Kidney (tissue), 22 donors: ENCODE measurements at places on chromosomes 4 and X. TPM values are rescaled to one million over a fixed set of nuclear protein-coding genes. Genes with fewer than 3 reads are reported as not detected.

GRCh38 chr4:55912249-55912648 is 36.5 kb upstream of the CEP135 start:
- no peak for DNase-seq

DNA sequence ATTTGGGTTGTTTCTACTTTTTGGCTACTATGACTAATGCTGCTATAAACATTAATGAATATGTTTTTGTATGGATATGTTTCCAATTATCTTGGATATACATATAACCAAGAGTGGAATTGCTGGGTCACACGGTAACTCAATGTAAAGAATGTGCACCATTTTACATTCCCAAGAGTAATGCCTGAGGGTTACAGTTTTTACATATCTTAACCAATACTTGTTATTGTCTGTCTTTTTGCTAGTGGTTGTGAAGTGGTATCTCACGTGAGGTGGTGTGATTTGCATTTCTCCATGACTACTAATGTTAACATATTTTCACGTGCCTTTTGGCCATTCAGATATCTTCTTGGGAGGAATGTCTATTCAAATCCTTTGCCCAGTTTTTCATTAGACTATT is 200.3 kb upstream of the MAB21L2 start:
- DNase-seq = no peak

DNA sequence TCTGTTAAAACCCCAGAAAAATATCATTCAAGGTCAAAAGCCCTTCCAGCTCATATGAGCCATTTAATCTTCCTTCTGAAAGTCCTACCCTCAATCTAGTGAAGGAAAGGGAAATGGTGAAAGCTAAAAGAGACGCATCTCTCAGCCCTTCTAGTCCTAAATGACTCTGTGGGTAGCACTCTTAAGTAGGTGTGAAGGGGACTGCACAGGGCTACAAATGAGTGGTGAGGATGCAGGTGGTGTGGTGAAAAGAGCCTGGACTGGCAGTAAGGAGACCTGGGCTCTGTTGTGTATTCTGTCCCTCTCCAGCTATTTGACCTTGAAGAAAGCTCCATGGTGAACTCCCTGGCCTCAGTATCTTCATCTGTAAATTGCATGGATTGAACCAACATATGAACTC is 671.8 kb upstream of the DIPK2B start:
- DNase-seq = no peak

DNA sequence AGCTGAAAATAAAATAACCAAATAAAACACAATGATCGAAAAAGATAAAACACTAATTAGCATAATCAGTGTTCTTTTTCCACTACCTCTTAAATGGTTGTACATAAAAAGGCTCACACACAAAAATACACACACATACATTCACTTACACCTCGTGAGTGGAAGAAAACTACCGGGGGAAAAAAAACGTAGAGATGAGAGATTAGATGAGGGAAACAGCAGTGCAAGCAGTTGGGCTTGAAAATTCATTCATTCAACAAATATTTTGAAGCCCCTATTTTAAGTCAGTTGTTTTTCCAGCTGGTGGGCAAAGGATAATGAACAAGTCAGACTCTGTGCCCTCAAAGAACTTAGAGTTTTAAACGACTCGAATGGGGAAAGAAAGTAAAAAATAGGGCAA is 1.0 kb downstream of the TBCK start:
- DNase-seq = no peak

DNA sequence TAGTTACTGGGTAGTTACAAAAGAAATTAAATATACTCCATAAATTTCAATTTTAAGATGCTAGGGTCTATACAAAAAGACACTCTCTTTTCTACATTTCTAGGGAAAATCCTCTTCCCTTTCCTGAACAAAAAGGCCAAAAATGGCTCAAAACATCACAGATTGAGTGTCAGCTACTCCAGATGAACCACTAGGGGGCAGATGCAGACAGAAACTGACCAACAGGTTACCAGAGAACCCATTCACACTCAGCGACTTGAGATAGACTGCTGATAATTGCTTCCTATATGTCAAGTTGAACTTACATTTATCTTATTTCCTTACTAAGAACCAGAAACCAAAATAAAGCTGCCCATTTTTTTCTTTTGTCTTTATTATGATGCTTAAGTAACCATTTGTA is 83.4 kb upstream of the MID1IP1 start:
- no peak for DNase-seq

DNA sequence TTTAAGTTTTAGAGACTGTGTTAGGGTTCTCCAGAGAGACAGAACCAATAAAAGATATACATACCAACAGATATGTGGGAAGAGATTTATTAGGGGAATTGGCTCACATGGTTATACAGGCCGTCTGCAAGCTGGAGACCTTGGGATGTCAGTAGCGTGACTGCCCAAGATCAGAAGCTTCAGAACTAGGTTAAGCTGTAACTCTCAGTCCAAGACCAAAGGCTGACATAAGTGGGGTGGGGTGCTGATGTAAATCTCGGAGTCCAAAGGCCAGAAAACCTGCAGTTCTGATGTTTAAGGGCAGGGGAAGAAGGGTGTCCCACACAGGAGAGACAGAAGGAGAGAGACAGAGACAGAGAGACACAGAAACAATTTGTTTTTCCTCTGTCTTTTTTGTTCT is 10.5 kb downstream of the CLDN34 start:
- DNase-seq = no peak

GRCh38 chr4:53717064-53717549 is 125.8 kb upstream of the LNX1 start:
- DNase-seq = no peak

Gene HPSE
- polyA plus RNA-seq = 1.9 TPM

Gene SLC10A4
- not detected for polyA plus RNA-seq
